WTC11 (cell line): ENCODE measurements at places on chromosomes 4 and X. TPM values are rescaled to one million over a fixed set of nuclear protein-coding genes. Genes with fewer than 3 reads are reported as not detected.

Gene DOK7
- 0.22 to 0.46 TPM (median 0.44 TPM) in 3 replicates for total RNA-seq

Gene SORCS2
- total RNA-seq, result 5.5 to 9.1 TPM (median 6.6 TPM) in 3 replicates

Gene PNMA3
- 3.7 to 6.5 TPM (median 5.8 TPM) in 3 replicates for total RNA-seq

Gene SHROOM2
- 12.3 to 14.8 TPM (median 12.3 TPM) in 3 replicates for total RNA-seq

Gene GABRA4
- total RNA-seq, result 0.20 to 0.53 TPM (median 0.25 TPM) in 3 replicates

- H3K36me3 ChIP-seq, result no peaks in the 10 kb centered on the region
- no peak overlapping the region for H3K27ac ChIP-seq
- DNase-seq, result no peak
- no peaks in the 10 kb centered on the region for H3K4me1 ChIP-seq
- no peak overlapping the region for H3K4me3 ChIP-seq
These were observed 202.7 kb downstream of the BANK1 start for GRCh38 chr4:101993002-101993841.

GRCh38 chr4:53348046-53348445 is 17.8 kb downstream of the SCFD2 start:
- no peak for DNase-seq
- no peak overlapping the region for H3K27ac ChIP-seq
- no peaks in the 10 kb centered on the region for H3K4me1 ChIP-seq
- H3K27me3 ChIP-seq, result no peaks in the 10 kb centered on the region
- H3K36me3 ChIP-seq, result peaks cover 15% of the 10 kb centered on the region

DNA sequence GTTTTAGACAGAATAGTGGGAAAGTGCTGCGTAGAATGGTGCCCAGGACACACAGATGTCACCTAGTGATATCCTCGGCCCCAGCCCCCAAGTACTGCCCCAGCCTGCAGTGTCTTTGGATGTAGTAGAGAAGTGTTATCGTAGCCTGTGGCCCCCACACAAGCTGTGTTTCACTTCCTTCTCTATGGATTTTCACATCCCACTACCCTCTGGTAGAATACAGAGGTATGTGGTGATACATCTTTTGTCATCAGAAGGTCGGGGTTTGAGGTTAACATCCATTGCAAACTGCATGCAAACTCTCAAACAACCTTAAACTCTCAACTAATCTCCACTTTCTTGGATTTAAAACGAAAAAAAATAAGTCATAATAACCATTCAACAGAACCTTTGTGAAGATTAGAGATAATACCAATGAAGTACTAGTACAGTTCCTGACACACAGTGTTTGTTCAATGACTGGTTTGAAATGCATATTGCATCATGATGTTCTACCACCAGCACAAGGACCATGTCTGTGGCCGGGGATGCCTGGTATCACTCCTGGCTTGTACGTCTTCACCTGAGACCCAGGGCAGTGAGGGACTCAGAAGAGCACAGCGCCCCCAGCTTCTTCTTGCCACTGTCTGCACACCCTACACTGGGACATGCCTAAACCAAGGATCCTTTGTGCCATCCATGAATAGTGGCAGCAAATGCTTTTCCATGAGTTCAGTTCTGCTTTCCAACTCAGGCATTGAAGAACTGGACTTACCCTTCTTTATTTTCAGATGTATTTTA is 267.3 kb downstream of the DCTD start:
- no peaks in the 10 kb centered on the region; the same call in 1 of the 2 replicates for H3K27me3 ChIP-seq
- H3K4me1 ChIP-seq, result peaks cover 2% of the 10 kb centered on the region; the same call in 1 of the 2 replicates
- no peak for DNase-seq
- H3K4me3 ChIP-seq, result no peak overlapping the region

GRCh38 chr4:68123525-68123924 is 6.1 kb downstream of the TMPRSS11F start:
- H3K36me3 ChIP-seq, result peaks cover 6% of the 10 kb centered on the region
- peaks cover 37% of the 10 kb centered on the region for H3K4me1 ChIP-seq
- H3K4me3 ChIP-seq, result no peak overlapping the region

GRCh38 chr4:71446479-71447081 is 107.8 kb downstream of the SLC4A4 start:
- H3K27me3 ChIP-seq, result no peaks in the 10 kb centered on the region
- H3K27ac ChIP-seq, result no peak overlapping the region
- H3K4me1 ChIP-seq, result peaks cover 2% of the 10 kb centered on the region
- no peak overlapping the region for H3K4me3 ChIP-seq
- DNase-seq, result no peak

GRCh38 chr4:82948647-82949204 is 48.2 kb downstream of the THAP9 start:
- DNase-seq, result no peak
- H3K27ac ChIP-seq, result no peak overlapping the region
- no peak overlapping the region for H3K4me3 ChIP-seq
- H3K4me1 ChIP-seq, result no peaks in the 10 kb centered on the region
- H3K36me3 ChIP-seq, result 0 out of 2 replicates have a peak, but pooled peaks cover 3% of the 10 kb centered on the region

- no peaks in the 10 kb centered on the region; the same call in 1 of the 2 replicates for H3K27me3 ChIP-seq
- H3K4me3 ChIP-seq, result no peak overlapping the region
- peaks cover 15% of the 10 kb centered on the region for H3K4me1 ChIP-seq
- no peak for DNase-seq
These were observed 12.9 kb upstream of the ZCCHC4 start for GRCh38 chr4:25299476-25300203.

DNA sequence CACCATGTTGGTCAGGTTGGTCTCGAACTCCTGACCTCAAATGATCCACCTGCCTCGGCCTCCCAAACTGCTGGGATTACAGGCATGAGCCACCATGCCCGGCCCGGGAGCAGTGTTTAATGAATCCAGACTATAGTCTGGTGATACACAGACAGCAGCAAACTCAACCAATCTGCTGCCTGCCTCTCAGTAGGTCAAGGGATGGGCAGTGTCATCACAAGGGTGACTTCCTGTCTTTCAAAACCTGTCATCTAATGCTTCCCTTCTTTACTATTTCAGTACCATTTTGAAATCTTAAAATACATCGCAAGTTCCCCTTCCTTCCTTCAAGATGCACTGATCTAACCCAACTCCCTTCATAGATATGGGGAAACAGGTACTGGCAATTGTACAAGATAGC is 8.4 kb downstream of the RPL39 start:
- no peak for DNase-seq
- H3K36me3 ChIP-seq, result peaks cover 42% of the 10 kb centered on the region
- peak overlapping the region; percentile 65; the same call in 1 of the 2 replicates for H3K27ac ChIP-seq
- no peak overlapping the region for H3K4me3 ChIP-seq
- H3K27me3 ChIP-seq, result no peaks in the 10 kb centered on the region
- peaks cover 13% of the 10 kb centered on the region; the same call in 1 of the 2 replicates for H3K4me1 ChIP-seq

GRCh38 chr4:89757154-89757719 is 79.7 kb downstream of the SNCA start:
- DNase-seq, result no peak
- no peaks in the 10 kb centered on the region for H3K36me3 ChIP-seq
- H3K4me1 ChIP-seq, result peaks cover 9% of the 10 kb centered on the region
- H3K27me3 ChIP-seq, result no peaks in the 10 kb centered on the region

DNA sequence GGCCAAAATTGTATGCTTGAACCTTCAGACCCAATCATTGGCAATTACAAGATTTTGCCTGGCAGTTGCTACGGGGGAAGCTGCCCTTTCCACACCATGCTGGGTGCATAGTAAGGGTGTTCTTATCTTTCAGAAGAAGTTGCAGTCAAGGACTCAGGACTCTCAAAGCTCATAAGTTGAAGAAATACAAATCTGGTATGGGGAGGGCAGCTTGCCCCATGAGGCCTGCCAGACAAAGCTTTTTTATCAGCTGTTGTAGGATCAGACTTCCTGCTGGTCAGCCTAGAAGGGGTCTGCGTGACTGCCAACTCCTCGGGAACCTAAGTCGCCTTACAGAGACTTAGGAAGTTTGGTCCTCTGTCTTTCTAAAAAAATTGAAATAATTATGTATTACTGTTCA is 174.9 kb upstream of the TECRL start:
- H3K4me3 ChIP-seq, result no peak overlapping the region
- H3K4me1 ChIP-seq, result peaks cover 28% of the 10 kb centered on the region
- no peak overlapping the region for H3K27ac ChIP-seq
- peaks cover 16% of the 10 kb centered on the region for H3K36me3 ChIP-seq
- no peak for DNase-seq
- no peaks in the 10 kb centered on the region for H3K27me3 ChIP-seq
